ENCODE measurements at places on chromosomes 12 and 14. TPM values are rescaled to one million over a fixed set of nuclear protein-coding genes. Genes with fewer than 3 reads are reported as not detected.

DNA sequence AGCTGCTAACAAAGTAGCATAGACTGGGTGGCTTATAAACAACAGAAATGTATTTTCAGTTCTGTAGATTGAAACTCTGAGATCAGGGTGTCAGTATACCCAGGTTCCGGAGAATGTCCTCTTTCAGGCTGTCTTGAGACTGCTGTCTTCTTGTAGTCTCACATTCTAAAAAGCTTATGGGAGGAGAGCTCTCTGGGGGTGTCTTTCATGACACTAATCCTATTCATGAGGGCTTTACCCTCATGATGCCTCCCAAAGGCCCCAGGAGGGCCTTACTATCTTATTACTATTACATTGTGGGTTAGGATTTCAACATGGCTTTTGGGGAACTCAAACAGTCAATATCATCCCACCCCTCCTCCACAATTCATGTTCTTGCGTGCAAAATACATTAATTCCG, 94.3 kb downstream of the AEBP2 start:
- no peak for DNase-seq

- DNase-seq = no peak
Observed at GRCh38 chr12:107670999-107671643, 14.5 kb upstream of the PWP1 start.

GRCh38 chr14:77543240-77543551, 44.6 kb upstream of the ISM2 start:
- no peak for DNase-seq

GRCh38 chr12:15987696-15988095, 76.6 kb downstream of the DERA start:
- DNase-seq = no peak

KRT6A gene
- 0.21 TPM for total RNA-seq

GPR137C gene
- total RNA-seq = 1.3 TPM

All from kidney epithelial cell (primary cell).